ENCODE measurements at places on chromosomes 4 and X. TPM values are rescaled to one million over a fixed set of nuclear protein-coding genes. Genes with fewer than 3 reads are reported as not detected.

Gene TMEM187
- 17.2 TPM for total RNA-seq

Gene RRH
- total RNA-seq, result 2.0 TPM

Gene FGF5
- total RNA-seq, result 3.4 TPM

Gene RNF212
- 3.2 TPM for total RNA-seq

Gene BMPR1B
- total RNA-seq, result 34.2 TPM

Gene S100P
- not detected for total RNA-seq

Gene PCDH7
- total RNA-seq, result 145 TPM

Gene SLC10A6
- total RNA-seq, result 1.2 TPM

Gene ADH1B
- total RNA-seq, result 8.7 TPM

Gene XAGE1B
- not detected for total RNA-seq

Gene EGFL6
- total RNA-seq, result 0.25 TPM

Gene FAM120C
- 22.0 TPM for total RNA-seq

Gene SSX2B
- total RNA-seq, result not detected

Gene STBD1
- 3.8 TPM for total RNA-seq

All from dorsolateral prefrontal cortex (tissue), 122 donors.